Urinary bladder (tissue), 4 donors: ENCODE measurements at places on chromosomes 6 and 20. TPM values are rescaled to one million over a fixed set of nuclear protein-coding genes. Genes with fewer than 3 reads are reported as not detected.

IL17F gene
- not detected for total RNA-seq

BPI gene
- 0.32 TPM for total RNA-seq

TINAG gene
- 0.16 TPM for total RNA-seq

TAF11 gene
- 24.2 TPM for total RNA-seq

SLC17A3 gene
- not detected for total RNA-seq

XKR7 gene
- total RNA-seq: 0.05 TPM
